Heart right ventricle (tissue), 16 donors: ENCODE measurements at places on chromosomes 4 and X.

- DNase-seq, result no peak
These were observed 23.7 kb downstream of the EMCN start for GRCh38 chr4:100494166-100494565.

DNA sequence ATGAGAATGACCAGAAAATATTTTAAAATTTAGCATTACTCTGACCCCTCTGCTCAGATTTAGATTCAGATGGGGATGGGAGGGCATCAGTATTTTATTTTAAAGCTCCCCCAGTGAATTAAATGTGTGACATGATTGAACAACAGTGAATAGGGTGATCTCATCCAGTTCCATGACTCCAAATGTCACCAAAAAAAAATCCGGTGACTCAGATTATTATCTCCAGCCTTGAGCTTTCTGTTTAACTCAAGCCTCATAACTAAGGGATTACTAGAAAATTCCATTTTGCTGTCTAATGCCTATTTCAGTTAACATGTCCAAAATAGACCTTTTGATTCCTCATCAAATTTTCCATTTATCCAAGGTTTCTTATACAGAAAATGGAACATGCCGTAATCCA lies 121.8 kb upstream of the TMEM47 start:
- no peak for DNase-seq

- DNase-seq, result no peak
These were observed 21.0 kb downstream of the SEC24D start for GRCh38 chr4:118814891-118815290.

GRCh38 chr4:78667764-78668163 lies 108.4 kb upstream of the BMP2K start:
- no peak for DNase-seq

DNA sequence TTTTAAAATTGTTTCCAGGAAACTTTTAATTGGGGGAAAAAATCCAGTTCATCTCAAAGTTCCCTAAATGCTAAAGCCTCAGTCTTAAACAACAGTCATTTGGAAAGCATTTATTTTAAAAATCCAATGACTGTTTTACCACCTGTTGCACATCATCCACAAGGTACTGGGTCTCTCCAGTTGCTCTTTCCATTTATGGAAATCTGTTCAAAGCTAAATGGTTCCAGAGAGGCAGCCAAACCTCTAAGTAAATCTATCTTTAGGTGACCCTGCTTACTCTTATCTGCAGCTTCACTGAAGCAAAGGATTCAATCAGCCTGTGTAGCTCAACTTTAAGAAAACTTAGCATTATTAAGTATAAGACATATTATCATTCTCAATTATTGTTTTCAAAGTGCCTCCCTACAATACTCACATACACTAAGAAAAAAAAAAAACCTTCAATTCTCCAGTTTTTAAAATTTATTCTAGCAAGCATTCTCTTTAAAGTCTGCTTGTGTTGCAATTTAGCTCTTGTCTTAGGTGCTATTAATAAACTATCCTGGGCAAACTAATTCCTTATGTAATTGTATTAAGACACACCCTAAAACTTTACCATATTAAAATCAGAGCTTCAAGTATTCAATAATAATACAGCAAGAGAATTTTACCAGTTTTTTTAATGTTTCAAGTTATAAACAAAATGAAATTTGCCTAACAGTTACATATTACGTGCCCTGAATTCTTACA lies 60.6 kb downstream of the NOCT start:
- DNase-seq, result no peak

DNA sequence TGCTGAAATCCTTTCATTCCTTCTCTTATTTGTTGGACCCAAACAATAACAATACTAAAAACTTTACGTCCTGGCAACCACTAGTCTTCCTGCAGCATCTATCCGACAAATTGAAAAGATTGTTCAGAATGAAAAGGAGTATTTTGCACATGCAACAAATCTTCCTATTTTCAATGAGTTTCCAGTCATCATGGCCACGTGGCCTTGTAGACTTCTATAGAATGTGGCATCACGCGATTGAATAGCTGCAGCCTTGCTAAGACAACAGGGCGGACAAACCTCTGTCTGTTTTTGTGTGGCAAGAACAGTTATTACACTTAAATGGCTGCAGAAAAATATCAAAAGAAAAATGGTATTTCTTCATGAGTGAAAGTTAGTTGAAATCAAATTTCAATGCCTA lies 297.9 kb upstream of the LCORL start:
- no peak for DNase-seq

DNA sequence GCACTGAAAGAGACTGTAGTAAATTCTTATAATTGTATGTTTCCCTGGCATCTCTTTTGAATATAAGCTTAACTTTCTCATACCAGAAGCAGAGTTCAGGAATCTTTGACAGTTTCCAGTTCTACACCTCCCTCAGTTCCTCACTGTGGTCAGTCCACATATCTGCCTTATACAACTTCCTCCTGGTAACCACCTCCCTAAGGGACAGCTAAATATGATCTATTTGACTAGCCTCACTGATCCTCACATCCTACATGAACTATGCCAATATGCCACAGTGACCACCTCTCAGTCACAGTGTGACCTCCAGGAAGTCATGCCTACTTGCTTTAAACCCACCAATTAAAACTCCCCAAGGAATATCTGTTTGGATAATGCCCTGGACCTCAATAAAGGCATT lies 51.6 kb upstream of the HDAC8 start:
- DNase-seq, result no peak

DNA sequence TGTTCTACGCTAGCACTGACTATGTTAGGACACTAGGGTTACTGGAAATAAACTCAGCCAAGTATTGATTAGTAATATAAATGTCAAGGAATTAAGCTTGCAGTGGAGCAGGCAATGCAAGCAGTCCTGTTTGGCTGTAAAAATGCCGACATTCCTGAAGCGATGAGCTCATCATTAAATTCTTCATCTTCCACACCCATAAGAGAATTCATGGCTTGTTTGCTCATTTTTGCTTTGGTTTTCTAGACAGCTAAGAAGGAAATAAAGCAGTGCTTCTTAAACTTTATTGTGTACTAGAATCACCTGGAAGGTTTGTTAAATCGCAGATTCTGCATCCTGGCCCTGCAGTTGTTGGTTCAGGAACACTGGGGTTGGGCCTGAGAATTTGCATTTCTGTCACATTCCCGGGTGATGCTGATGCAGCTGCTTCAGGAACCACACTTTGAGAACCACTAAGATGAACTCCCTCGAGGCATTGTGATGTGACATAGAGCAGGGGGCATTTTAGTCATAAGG lies 17.8 kb downstream of the ANXA3 start:
- DNase-seq, result no peak

DNA sequence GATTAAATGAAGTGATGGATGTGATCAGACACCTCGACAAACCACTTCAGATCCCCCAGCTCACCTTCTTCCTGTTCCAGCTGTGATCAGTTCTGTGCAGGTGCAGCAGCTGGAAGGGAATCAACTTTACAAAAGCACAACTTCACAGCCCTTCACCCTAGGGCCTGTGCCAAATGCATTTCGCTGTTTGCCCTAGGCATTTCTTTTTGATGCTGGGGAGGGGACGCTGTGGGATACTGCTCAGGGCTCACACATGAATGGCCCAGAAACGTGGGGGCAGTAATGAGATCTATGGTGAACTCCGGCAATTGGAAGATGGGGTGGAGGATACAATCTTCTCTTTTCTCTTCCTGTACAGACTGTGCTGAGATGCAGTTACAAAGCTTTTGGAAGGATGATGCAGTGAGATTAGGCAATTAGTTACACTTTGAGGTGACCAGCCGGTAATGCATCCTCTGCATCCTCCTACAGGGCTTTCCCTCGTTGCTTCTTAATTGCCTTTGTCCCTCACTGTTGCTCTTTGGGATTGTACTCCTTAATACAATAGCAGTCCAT lies 215.1 kb upstream of the PITX2 start:
- no peak for DNase-seq

- no peak for DNase-seq
These were observed 43.3 kb downstream of the NHSL2 start for GRCh38 chrX:71953946-71954345.

GRCh38 chrX:19193565-19193964 lies 71.3 kb upstream of the ADGRG2 start:
- DNase-seq, result no peak

DNA sequence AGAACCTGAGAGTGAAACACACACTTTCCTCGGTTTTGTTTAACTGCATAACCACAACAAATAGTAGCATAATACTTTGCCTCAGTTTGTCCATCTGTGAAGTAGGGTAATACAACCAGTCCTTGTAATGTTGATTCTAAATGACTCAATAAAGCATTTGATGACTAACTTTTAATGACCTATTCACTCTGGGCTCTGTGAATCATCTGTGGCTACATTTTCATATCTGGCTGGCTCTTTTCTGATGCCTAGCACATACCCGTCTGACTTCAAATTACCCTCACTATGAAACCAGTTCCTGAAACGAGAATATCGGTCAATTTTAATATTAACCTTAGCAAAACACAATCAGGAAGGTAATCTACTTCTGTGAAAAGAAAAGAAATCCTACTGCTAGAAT lies 151.0 kb downstream of the SH2D1A start:
- no peak for DNase-seq

DNA sequence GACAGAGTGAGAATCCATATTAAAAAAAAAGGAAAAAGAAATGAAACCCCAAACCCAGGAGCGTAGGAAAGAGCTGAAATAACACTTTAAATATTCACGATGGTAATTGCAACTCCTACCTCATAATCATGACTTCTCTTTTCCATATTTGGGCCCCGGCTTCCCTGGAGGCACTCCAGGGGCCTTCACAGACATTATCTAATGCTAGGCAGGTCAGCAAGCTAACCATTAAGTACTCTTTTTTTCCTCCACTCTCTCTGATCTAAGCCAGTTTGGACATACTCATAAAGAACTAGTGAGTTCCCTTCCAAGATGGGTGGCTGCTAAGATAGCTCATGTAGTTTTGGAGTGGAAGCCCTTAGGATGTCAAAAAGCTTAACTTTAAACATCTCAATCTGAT lies 83.2 kb downstream of the SH3KBP1 start:
- no peak for DNase-seq

DNA sequence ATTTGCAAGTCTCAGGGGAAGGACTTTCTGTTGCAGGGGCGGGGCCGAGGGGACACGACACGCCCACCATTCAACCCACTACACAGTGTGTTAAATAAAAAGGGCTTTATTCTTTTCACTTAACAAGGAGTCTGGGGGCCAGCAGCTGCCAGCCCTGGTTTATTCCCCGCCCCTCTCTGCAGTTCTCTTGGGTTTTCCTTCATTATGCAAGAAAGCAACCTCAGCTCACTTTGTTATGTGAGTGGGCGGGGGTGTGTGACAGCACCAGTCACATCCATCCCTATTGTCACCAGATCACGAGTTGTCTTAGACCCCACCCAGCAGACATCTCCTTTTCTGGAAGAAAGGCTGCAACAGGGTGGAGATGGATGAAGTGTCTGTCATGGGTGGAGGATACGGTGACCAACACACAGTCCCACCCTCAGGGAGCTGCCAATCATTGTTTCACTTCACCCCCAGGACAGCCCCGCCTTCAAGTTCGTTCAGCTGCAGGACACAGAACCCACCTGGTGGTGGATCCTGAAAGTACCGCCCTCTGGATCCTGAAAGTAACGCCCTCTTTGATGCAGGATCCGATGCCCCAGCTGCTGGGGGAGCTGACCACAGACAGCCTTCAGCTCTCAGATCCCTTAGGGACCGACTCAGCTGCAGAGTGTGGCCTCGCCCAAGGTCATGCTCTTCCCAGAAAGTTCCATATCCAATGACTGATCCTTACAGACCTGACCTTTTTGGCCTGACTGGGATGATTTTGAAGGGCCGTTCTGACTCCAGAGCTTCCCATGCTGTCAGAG lies 79.6 kb downstream of the SMIM20 start:
- peak; percentile 35 for DNase-seq

GRCh38 chr4:152894673-152895072 lies 41.5 kb upstream of the FHDC1 start:
- DNase-seq, result no peak

DNA sequence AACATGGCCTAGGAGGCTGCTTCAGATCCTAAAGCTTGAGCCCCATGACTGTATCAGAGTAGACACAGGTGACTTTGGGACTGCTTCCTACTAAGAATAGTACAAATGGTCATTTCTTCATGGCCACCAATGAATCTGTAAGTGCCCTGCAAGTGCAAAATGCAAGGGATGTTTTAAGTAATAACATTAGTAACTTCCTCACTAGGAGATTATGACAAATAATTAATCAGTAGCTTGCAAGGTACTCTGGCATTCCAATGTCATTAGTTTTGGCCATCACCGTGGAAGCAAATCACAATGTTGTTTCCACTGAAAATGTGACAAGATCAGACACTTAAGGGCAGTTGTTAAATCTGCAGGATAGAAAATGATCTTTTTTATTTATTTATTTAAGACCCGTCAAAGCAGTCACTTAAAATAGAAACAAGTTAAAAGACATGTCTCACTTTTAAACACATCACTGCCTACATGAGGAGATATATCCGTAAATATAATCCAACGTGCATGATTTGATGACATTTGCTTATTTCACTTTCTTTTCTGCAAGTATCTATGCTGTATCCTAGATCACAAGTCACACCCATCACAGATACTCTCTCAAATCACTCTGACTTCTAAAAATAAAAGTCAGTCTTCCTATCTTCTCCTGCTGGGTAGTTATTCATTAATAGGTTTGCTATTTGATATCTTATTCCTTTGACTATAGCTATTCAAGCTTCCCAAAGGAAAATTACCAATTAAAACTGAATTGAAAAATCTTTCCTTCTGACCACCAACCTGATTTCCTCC lies 400.6 kb downstream of the IL15 start:
- no peak for DNase-seq

GRCh38 chr4:69025191-69025998 lies 70.9 kb upstream of the UGT2B7 start:
- no peak for DNase-seq

- DNase-seq, result no peak
These were observed 26.4 kb upstream of the CLCN4 start for GRCh38 chrX:10130354-10130753.

DNA sequence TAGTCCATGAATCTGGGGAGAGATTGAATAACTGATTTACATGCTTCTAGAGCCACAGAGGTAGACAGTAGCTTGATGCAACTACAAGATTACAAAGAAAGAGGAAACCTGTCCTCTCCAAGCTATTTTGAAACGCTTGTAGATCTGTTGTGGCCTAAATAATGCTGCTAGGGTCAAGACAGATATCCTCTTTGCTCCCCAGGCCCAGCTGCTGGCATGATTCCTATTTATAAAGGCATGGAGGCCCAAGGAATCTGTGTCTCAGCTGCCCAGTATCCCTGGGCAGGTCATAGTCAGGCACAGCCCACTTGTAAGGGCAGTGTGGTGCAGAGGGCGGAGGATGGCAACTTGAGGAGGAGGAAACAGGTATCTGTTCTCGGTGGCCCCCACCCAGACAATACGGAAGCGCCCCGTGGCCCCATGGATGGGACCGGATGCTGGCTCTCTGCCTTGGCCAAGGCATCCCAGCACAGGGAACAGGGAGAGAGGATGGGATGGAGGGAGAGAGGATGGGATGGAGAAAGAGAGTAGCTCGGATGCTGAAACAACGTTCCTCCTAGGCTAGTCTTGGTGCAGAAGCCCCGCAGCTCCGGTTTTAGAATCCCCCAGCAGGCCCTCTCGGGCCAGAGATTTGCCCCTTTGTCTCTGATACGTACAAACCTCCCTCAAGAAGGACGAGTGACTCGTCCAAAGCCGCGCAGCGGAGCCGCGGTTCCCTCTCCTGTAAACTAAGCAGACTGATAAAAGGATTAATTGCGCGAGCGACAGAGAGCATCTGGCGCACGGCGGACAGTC lies 767 bp upstream of the SMIM20 start:
- DNase-seq, result peak; percentile 35
